ENCODE measurements at places on chromosomes 2 and 18. TPM values are rescaled to one million over a fixed set of nuclear protein-coding genes. Genes with fewer than 3 reads are reported as not detected.

Gene NEMP2
- 9.8 TPM for total RNA-seq

Gene CDCA7
- 82.5 TPM for total RNA-seq

- no peak for DNase-seq
- no peak overlapping the region for H3K4me3 ChIP-seq
These were observed 15.5 kb upstream of the DUSP19 start for GRCh38 chr2:183063083-183063482.

GRCh38 chr2:191233533-191233932 lies 11.7 kb upstream of the MYO1B start:
- no peaks in the 10 kb centered on the region for H3K27me3 ChIP-seq
- peaks cover 12% of the 10 kb centered on the region for H3K4me1 ChIP-seq
- H3K36me3 ChIP-seq: no peaks in the 10 kb centered on the region
- no peak overlapping the region for H3K27ac ChIP-seq
- DNase-seq: no peak
- H3K4me3 ChIP-seq: no peak overlapping the region

GRCh38 chr2:217121565-217121964 lies 261.7 kb upstream of the TNP1 start:
- no peak overlapping the region for H3K4me3 ChIP-seq
- no peaks in the 10 kb centered on the region for H3K27me3 ChIP-seq

DNA sequence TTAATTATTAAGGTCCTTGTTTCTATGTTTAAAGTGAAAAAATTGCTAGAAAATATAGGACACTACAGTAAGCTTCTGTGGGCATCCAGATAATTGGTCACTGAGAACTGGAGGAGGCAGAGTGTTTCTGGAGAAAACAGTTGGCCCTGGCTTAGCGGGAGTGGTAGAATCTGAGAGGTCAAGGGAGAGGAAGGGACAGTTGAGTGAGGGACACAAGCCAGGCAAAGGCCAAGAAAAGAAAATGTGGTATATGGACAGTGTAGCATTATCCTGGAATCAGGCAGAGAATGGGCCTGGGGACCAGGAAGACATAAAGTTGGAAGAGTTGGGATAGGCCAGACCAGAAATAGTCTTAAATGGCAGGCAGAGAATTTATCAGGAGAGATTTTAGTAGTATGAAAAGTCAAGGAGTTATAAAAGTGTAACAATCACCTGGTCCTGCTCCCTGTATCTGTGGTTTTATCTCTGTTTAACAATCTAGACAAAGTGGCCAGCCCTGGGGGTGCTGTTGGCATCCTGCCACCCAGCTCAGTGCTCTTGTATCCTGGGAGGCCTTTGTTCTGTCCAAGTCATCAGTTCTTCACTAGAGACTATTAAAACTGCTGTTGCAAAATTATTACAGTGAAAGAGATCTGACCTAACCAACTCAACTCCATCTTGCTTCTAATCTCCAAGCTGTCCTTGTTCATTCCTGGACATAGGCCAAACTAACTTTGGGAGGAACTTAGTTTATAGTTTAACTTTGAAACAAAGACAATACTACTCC lies 15.4 kb upstream of the MSGN1 start:
- peaks cover 25% of the 10 kb centered on the region for H3K4me1 ChIP-seq
- H3K36me3 ChIP-seq: no peaks in the 10 kb centered on the region
- peak overlapping the region; percentile 88 for H3K27ac ChIP-seq
- H3K4me3 ChIP-seq: no peak overlapping the region
- no peak for DNase-seq
- no peaks in the 10 kb centered on the region for H3K27me3 ChIP-seq
